ENCODE measurements at places on chromosomes 2 and 18. TPM values are rescaled to one million over a fixed set of nuclear protein-coding genes. Genes with fewer than 3 reads are reported as not detected.

DNA sequence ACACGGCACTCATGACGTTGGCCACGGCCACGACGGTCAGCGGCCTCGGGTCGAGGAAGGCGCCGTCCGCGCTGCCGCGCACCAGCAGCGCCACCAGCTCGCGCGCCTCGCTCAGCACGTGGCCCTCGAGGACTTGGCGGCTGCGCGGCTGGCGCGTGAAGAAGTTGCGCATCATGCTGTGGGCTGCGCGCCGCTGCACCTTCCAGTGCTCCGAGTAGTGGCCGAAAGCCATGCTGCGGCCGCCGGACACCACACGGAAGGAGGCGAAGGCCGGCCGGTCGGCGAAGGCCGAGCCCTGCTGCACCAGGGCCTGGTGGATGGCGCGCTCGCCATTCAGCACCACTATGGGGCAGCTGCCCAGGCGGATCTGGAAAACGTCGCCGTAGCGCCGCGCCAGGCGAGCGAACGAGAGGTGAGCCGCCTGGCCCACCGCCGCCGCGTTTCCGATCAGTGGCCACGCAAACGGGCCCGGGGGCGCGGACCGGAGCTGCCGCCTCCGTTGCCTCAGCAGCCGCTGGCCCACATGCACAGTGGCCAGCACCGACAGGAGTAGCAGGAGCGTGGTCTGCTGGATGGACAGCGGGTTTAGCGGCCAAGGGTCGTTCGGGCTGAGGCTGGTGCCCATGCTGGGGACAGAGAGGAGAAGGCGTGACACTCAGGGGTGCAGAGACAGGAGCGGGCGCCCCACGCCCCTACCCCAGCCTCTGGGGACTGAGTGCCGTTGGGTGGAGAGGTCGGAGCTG is 1.0 kb downstream of the CYP1B1 start:
- DNase-seq: peak; percentile 56

DNA sequence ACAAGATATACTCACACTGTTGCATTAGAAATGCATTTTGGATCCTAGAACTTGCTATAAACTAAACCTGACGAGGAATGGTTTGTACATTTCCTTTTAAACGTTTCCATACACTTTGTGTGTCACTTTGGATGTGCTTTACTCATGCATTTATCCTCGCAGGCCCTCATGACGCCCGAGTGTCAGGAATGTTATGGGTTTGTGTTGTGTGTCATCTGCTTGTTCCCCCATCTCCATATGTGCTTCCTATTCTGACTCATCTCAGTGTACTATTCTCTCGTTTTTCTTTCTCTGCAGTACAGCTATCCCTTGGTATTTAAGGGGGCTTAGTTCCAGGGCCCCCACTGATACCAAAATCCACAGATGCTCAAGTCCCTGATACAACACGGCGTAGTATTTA is 121.5 kb upstream of the RASGRP3 start:
- DNase-seq: no peak

The BOD1L2 gene
- total RNA-seq: not detected

The MC4R gene
- total RNA-seq: not detected

The CFAP65 gene
- not detected for total RNA-seq

The SCYGR4 gene
- total RNA-seq: not detected

Data from activated naive CD8-positive, alpha-beta T cell treated with anti-CD3 and anti-CD28 coated beads, Interleukin-2, amount 10 ng/mL, durations not matched to agents 7 days and 5 days (primary cell).